CD8-positive, alpha-beta memory T cell (primary cell): ENCODE measurements at places on chromosomes 7 and 10. TPM values are rescaled to one million over a fixed set of nuclear protein-coding genes. Genes with fewer than 3 reads are reported as not detected.
A peak's percentile ranks its signal among the peaks of the same experiment; 100 is the strongest.

- peak; percentile 26 for DNase-seq
Measured at GRCh38 chr10:84179059-84179710, 5.6 kb downstream of the GPR15LG start.

TRIM56 gene
- total RNA-seq: 31.9 TPM

DNA sequence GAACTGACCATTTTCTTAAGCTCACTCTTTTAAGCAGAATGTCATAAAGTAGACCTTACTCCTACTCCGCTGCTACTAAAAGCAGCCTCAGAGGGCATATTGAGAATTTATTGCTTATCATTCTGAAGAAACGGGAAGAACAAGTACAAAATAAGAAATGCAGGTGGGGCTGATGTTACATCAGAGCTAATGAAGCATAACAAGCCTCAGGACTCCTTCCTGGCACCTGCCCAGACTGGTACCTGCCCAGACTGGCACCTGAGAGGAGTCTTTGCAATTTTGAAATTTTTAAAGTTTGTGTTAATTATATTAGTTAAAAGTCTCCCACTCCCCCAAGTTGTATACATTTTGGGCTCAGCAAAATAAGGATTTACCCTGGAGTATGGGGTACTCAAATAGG, 162.4 kb downstream of the SEMA3E start:
- no peak for DNase-seq

DNA sequence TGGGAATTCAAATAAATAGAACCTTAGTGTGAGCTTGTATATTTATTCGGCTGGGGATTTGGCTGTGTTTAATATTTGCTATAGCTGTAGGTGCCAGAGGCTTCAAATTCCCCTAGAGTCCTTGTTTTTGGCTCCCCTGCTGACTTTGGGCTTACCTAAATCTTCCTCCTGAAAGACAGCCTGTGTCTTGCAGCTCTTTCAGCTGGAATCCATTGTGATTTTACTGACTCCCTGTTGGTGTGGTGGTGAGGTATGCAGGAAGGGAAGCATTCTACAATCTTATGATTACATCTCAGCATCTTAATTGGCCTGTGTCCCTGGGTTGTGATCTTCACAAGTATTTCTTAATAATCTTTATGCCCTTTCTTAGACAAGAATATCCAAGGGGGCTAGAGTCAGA, 25.9 kb downstream of the FOXI2 start:
- DNase-seq: no peak

ARID5B gene
- total RNA-seq: 38.4 TPM

- no peak for DNase-seq
Measured at GRCh38 chr7:43799605-43800004, 41.1 kb downstream of the BLVRA start.

DNA sequence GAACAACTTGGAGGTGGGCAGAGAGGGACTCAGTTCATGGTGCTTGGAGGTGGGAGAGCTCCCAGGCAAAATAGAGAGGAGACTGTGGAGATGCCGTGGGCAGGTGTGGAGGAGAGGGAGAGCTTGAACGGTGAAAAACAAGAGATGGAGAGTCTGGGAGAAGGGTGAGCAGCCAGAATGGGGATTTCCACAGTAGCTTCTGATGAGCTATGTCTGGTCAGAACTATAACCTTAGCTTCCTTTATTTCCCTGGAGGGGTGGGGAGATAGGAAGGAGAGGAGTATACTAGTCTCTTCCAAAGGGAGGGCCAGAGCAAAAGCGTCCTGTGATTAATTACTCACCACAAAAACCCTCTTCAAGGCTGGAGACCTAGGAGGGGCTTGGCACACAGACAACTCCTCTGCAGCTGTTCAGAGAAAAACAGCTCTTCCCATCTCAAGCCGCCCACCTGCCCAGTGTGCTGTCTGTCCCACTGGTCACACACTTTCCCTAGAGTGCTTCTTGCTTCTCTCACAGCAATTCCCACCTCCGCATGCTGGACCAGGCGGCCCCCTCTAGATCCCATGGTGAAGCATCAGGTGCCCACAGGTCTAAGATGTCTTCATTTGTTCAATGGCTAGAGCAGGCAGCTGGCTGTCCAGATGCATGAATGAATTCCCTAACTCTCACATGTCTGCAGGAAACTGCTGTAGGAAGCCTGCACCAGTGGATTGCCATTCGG, 41.9 kb downstream of the TAS2R41 start:
- no peak for DNase-seq

FBXO24 gene
- total RNA-seq: 0.47 TPM

DNA sequence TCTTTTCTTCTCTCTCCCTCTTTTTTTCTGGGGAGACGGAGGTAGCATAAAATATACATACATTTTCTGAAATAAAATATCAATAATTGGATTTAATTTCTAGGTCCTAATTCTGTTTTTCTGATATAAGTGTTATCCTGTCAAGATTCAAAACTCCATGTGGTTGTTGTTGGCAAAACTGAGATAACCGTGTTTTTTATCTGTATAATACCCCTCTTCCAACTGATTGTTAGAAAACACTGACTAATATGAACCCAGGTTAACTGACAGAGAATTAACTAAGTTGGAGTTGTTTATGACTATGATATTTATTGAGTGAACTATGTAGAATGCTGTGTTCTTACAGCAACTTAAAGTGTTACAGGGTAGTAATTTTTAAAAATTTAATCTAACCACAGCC, 236.5 kb upstream of the KAT6B start:
- DNase-seq: no peak

DNA sequence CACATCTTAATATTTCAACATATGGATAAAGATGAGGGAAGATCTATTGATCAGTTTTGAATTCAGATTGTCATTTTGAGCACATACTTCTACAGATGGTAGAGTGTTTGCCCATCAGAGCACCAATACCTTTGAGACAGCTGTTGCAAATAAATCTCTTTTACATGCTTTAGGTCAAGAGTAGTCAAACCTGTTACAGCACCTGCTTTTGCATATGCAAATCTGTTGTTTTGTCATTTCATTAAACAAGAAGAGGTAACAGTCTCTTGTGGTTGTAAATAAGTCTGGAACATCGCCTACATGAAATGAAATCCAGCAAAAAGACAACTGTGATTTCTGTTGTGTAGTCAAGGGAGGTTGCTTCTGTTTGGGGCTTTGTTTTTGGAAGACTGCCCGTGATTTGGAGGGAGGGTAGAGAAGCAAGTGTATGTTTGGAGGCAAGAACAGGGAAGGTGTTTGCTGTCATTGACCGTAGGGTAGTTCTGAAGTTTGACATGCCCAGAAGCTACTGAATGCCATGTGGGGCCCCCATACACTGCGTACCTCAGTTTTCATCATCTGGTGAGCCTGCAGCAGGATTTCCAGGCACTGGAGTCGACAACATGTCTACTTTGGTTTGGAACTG, 233.6 kb upstream of the PPP1R3A start:
- no peak for DNase-seq
